ENCODE measurements at places on chromosomes 6 and 20.

GRCh38 chr6:148317739-148318138 is 24.9 kb upstream of the SASH1 start:
- no peak for DNase-seq

DNA sequence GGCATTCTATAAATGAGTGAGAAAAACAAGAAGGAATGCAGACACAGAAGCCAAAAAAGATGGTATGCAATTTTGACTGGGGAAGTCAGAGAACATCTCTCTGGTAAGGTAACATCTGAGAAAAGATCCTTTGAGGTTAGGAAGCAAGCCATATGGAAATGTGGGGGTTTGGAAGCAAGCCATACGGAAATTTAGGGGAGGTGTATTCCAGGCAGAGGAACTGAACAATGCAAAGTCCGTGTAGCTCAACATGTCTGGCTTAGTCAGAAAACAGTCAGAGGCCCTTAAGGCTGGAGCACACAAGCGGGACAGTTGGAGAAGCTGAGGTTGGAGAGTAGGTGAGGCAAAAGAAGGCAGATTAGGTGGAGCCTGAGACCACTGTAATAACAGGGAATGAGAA is 35.3 kb downstream of the RALGAPA2 start:
- no peak for DNase-seq

DNA sequence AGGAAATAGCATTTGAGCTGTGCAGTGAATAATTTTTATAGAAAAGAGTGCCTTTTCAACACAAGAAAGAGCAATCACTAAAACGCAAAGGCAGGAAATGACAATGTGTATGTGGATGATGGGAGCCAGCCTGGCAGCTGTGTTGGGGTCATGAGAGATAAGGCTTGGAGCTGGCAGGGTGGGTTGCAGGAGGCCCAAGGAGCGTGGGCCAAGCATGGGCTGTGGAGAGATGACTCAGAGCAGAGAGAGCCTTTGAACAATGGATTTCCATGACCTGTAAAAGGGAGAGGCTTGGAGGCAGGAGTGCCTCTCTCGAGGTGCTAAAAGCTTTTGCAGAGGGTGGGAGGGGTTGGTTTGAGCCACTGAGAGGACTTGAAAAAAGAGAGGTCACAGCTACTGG is 6.6 kb upstream of the TBC1D7 start:
- DNase-seq = no peak

DNA sequence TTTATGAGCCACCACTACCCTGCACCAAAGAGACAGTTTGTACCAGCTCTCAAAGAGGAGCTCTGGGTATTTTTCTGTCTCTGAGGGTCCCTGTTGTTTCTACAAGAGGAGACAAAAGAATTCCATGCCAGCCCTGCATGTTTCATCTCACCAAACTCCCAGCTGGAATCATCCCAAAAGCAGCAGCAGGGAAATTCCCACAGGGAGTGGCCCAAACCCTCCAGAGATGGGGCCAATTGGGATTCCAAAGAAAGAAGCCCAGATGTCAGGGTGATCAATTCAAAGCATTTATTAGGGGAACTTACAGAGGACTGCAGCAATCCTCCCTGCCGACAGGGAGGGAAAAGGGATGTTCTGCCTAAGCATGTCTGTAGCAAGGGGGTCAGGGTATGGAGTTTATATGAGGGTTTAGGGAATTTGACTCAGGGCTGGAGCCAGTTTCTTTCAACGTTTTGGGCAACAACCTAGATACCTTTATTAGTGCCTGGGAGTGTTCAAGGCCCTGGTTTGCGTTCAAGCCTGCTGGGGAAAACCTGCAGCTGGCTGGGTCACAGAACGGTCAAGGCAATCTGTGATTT is 47.2 kb downstream of the MUC22 start:
- peak; percentile 15 for DNase-seq

DNA sequence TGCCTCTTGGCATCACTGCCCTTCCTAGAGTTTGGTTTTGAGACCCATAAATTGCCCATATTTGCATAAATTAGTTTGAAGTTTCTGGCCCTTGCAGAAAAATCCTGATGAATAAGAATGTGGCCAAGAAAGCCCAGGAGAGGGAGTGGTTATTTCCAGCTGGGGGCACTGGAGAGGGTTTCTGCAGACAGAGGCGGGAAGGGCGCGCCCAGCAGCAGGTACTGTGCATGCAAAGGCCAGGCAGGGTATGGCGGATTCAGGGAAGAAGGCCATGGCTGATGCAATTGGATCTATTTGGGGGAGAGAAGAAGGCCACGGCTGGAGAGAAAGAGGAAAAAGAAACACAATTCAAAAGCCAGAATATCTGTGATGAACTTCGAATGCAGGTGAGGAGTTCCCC is 48.2 kb upstream of the PXDC1 start:
- DNase-seq = no peak

GRCh38 chr6:15396808-15397207 is 150.9 kb downstream of the JARID2 start:
- DNase-seq = peak; percentile 51

DNA sequence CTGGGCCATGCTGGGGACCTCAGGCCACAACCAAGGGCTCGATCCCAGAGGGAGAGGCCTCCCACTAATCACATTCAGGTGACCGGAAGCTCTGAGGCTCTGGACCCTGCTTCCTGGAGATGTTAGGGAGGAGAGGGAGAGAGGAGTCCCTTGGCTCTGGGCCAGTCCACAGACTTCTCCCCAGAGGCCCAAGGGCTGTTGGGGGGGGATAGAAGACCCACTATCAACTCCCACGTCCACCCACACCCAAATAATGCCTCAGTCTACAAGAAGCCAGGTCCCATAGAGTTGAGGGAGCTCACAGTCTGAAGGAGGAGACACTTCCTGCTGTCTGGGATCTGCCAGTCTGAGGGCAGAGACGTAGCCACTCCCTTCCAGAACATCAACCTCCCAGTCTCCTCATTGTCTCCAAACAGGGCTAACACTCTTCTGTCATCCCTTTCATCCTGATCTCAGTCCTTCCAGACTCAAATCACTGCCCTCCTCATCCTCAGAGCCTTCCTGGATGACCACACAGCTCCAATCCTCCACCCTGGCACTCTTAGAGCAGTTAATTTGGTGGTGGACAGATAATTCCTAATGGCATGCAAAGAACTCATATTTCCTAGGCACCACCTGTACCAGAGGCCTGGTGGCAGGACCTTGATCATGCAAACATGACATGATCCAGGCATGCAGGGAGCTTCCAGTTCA is 69.9 kb downstream of the MRPL14 start:
- no peak for DNase-seq

DNA sequence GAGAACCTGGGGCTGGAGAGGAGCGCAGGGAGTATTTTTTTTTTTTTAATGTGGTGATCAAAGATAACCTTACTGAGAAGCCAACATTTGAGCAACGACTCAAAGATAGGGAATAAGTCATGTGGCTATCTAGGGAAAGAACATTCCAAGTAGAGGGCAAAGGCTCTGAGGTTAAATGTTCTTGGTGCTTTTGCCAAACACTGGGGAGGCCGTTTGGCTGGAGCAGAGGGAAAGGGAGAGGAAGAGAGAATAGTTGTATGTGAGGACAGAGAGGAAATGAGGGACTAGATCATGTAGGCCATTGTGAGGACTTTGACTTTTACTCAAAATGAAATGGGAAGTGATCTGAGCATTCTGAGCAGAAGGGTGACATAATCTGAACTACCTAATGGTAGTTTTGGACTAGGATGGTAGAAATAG is 27.8 kb downstream of the ACSS2 start:
- DNase-seq = no peak

DNA sequence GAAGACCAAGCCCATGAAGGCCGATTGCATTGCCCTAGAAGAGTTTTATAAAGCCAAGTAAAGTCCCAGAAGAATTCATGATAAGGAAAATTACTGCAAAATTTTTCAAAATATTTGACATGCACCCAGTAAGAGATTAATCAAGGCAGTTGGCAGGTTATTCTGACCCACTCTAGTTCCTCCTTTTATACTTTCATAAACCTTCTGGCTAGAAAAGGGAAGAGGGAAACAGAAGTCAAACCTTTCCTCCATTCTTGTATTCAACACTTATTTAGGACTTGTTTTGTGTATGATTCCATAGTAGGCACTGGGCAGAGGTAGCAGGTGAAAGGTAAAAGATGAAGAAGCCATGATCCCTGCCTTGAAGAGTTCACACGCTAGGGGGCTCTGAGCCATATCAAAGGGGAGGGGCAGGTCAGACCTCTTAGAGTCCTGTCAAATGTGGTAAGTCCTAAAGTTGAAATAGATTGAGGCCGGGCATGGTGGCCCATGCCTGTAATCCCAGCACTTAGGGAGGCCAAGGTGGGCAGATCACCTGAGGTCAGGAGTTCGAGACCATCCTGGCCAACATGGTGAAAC is 85.4 kb downstream of the NDUFAF5 start:
- no peak for DNase-seq

DNA sequence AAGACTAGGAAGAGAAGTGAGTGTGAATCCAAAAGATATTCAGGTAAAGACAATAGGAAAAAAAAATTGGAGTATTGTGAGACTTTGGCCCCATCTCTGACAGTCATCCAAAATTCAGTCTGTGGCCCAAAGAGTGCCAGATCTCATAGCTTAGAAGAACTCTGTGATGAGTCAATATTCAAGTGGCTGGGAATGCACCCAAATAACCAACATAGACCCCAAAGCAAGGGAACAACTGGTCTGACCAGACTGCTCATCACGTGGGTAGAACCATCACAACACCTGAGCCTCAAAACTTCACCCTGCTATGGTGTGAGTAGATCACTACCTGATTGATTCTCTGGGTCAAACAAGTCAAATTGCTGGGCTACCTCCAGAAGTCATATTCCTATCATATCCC is 51.1 kb upstream of the TRDN start:
- DNase-seq = no peak

GRCh38 chr20:43963233-43963632 is 48.6 kb downstream of the TOX2 start:
- no peak for DNase-seq

GRCh38 chr6:129695373-129696027 is 14.5 kb downstream of the ARHGAP18 start:
- no peak for DNase-seq

- no peak for DNase-seq
Observed at GRCh38 chr20:11344939-11345338, 572.8 kb upstream of the BTBD3 start.

DNA sequence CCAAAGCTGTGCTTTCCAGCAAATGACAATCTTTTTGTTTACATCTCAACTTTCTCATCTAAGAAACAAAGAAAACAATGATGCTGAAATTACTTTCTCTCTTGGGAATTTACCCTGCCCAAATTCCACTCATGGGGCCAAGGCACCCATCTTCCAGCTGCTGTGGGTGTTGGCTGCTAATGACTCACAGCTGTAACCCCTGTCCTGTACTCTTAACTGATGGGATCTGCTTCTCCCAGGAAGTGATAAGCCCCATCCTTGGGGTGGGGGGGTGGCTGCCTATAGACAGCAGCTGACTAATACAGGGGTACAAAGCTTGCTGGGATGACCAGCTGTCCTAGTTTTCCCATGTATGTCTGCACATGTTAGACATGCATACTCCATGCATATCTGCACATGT is 938.6 kb downstream of the C6orf118 start:
- no peak for DNase-seq

DNA sequence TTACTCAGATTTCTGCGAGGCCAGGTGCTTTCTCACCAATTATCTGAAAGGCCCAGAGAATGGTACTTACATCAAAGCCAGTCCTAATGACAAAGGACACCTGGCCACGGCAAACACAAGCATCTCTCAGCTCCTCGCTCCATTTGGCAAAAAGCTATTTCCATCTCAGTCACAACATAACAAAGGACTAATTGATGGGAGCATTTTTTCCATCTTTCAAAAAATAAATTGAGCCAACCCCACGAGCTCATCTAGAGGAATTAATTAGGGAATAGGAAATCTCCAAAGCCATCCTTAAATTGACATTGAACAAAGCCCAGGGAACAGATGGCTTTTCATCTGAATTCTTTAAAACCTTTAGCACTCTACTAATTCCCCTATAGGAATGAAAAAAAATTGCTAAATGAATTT is 236.7 kb downstream of the HAO1 start:
- no peak for DNase-seq

- DNase-seq = no peak
Observed at GRCh38 chr6:152356662-152357061, 280.5 kb downstream of the SYNE1 start.

- no peak for DNase-seq
Observed at GRCh38 chr20:50674138-50674825, 17.1 kb downstream of the RIPOR3 start.

- DNase-seq = no peak
Observed at GRCh38 chr6:157861814-157862213, 38.8 kb downstream of the SNX9 start.

GRCh38 chr6:170279977-170280688 is 10.7 kb downstream of the DLL1 start:
- DNase-seq = peak; percentile 72

GRCh38 chr6:120447605-120448004 is 886.7 kb downstream of the TBC1D32 start:
- DNase-seq = no peak

- no peak for DNase-seq
Observed at GRCh38 chr6:113358063-113358583, 499.0 kb upstream of the MARCKS start.

GRCh38 chr6:104788400-104788799 is 71.3 kb downstream of the HACE1 start:
- no peak for DNase-seq

DNA sequence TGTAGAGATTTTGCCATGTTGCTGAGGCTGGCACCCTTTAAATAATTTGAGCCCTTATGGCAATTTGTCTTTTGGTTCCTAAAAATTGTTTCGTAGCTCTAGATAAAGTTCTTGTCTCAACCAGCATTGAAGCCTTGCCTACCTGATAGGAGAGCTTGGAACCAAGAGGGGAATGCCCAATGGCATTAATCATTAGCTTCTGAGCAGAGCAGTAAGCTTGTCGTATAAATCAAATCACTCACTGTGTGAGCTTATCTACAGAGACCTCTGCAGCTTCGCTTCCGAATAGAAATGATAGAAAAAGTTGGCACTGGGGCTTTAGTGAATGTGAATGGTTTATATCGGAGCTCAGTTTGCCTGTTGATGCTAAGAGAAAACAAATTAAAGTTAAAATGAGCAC is 10.7 kb downstream of the ANKRD6 start:
- DNase-seq = no peak

DNA sequence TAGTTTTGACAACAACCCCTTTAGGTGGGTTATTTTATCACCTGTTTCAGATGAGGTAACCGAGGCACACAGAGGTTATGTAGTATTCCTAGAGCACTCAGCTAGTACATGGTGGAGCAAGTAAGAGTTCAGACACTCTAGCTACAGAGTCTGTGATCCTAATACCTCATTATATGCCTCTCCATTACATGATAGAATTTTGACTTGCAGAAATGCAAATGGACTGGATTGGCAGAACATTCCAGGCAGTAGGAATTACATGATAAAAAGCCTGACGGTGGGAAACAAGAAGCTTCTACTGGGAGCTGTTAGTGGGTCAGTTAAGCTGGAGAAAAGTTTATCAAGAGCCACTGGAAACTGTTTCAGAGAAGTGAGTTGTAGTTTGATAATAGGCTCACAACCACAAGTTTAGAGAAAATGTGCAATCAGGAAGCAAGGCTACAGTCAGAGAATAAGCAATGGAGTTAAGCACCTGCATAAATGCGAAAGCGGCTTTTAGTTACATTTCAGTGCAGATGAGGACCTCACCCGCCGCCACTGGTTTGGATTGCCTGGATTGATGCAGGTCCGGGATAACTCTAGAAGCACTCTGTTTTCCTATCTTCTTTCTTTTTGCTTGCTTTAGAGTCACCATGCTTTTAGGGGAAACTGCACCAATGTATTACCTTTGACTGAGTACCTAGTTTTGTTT is 34.7 kb upstream of the MYLK2 start:
- no peak for DNase-seq

All from body of pancreas (tissue), 4 donors.